ENCODE measurements at places on chromosomes 3 and 15.

DNA sequence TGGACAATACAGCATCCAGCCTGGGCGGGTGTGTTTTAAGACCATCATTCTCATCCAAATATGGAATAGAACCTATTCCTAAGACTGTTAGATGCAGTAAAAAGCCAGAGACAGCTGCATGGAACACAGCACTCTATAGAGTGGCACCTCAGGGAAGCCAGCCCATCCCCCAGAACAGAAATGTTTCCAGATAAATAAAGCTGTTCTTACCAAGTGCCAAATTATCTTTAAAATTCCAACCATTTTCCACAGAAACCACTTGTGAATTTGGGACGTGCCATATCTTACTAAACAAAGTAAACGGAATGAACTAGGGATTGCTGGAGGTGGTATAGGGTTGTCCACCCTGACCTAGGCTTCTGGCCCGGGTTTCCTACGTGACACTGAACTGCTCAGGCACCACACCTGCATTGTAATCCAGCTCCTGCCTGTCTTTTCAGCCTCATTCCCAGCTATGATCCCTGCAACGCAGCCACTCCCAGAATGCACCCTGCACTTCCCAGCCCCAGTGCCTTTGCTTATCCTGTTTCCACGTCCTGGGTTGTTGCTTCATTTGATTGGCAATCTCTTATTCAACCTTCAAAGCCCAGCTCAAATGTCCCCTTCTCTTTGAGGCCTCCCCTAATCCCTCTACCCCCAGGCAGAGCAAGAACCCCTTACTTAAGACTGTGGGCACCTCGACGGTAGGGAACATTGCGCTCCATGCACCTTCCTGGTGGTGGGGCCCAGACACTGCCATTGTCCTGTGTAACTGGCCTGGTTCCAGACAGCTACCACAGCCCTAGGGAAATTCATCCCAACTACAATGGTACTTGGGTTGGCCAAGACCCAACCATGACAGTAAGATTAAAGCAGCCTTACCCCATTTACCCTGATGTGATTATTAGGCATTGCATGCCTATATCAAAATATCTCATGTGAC, 100.2 kb downstream of the IQSEC1 start:
- DNase-seq = no peak

- DNase-seq = no peak
These were observed 818.5 kb downstream of the TBL1XR1 start for GRCh38 chr3:176378789-176379188.

GRCh38 chr15:67097930-67098740, 32.7 kb downstream of the SMAD3 start:
- DNase-seq = no peak

DNA sequence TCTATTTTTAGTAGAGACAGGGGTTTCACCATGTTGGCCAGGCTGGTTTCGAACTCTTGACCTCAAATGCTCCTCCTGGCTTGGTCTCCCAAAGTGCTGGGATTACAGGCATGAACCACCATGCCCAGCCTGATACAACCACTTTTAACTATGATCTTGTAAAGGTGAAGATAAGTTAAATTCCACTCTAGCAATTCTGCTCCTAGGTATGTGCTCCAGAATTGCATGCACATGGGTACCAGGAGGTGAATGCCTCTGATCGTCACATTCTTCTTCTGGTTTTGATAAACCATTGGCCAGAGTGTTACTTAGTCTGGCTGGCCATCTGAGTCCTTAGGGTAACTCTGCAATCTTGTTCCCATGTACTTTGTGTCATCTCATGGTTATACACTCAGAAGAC, 22.3 kb downstream of the CSPG5 start:
- DNase-seq = no peak

DNA sequence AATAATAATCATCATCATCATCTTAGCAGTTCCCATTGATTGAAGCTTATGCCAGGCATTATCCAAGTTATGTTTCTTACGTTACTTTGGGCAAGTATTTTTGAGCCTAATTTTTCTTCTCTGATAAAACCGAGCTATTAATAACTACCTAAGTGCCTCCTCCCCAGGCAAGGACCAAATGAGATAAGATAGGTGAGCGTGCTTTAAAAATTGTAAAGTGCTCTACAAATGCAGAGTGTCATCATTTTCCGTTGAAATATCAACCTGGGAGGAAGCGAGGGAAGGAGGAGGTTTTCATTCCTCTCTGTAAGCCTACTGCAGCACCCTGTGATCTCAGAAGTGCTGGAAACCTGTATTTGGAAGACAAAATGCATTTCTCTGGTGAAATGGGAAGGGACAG, 96.7 kb upstream of the MITF start:
- no peak for DNase-seq

GRCh38 chr3:129259612-129260477, 10.4 kb downstream of the COPG1 start:
- no peak for DNase-seq

- DNase-seq = no peak
These were observed 10.3 kb downstream of the USP13 start for GRCh38 chr3:179663093-179663492.

DNA sequence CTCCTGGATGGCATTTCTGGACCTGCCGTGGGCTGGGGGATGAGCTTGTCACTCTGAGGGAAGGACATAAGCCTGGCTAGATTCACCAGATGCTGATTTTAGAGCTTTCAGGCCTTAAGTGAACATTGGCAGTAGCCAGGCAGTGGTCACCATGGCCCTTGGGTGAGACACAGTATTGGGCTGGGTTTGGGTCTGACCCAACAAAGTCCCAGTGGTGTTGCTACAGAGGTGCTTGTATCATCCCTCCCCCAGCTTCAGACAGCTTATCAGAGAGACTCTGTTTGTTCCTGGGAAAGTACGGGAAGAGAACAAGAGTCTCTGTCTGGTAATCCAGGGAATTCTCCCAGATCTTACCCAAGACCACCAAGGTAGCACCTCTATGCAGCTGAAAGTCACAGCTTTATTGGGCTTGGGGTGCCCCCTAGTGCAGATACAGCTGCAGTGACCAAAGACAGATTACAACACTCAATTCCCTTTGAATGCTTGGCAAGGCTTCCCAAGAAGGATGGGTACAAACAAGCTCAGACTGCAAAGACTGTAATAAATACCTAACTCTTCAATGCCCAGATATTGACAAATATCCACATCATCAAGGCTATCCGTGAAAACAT, 9.8 kb upstream of the RUVBL1 start:
- peak; percentile 80 for DNase-seq

- no peak for DNase-seq
These were observed 16.4 kb upstream of the ZNF609 start for GRCh38 chr15:64443747-64444621.

GRCh38 chr3:162019817-162020216, 523.2 kb downstream of the OTOL1 start:
- peak; percentile 17 for DNase-seq

GRCh38 chr3:14460342-14461005, 58.1 kb downstream of the SLC6A6 start:
- no peak for DNase-seq

GRCh38 chr3:39103324-39103693, 4.1 kb downstream of the GORASP1 start:
- DNase-seq = peak; percentile 39

GRCh38 chr3:140243575-140243974, 308.6 kb downstream of the CLSTN2 start:
- DNase-seq = no peak

DNA sequence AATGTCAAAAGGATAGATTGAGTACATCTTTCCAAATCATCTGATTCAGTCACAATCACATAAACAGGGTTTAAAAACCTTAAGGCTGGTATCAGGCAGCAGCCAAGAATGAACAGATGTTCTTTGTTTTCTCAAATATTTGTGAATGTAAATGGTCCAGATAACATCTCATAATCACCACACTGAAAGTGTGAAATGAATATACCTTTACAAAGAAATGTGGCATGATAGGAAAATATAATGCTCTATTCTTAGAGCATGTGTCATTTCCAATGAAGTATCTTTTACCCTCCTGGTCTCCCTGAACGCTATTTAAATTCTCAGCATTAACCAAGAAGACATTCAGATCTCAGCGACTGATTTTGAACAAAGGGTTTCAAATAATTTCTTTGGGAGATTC, 8.8 kb upstream of the ACTC1 start:
- no peak for DNase-seq

GRCh38 chr3:98722389-98722788, 40.8 kb upstream of the ST3GAL6 start:
- DNase-seq = peak; percentile 14

DNA sequence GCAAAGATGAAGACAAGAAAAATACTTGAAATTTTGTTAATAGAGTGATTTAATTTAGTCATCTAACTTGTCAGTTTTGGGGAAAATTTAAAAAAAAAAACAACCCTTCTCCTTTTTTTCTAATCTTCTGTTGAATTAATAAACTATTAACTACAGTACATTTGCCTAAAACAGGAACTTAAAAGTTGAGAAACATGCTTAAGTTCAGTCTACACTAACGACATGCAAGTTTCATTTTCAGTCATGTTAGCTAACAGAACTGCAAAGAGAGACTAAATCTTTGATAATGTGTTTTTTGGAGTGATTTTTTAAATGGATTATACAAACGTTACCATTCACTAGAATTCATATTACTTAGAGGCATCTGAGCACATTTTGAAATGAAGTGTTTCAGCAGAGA, 71.9 kb upstream of the MBNL1 start:
- DNase-seq = no peak

GRCh38 chr3:127565711-127566110, 24.8 kb downstream of the TPRA1 start:
- no peak for DNase-seq

- no peak for DNase-seq
These were observed 449.1 kb downstream of the IL5RA start for GRCh38 chr3:2661078-2661477.

DNA sequence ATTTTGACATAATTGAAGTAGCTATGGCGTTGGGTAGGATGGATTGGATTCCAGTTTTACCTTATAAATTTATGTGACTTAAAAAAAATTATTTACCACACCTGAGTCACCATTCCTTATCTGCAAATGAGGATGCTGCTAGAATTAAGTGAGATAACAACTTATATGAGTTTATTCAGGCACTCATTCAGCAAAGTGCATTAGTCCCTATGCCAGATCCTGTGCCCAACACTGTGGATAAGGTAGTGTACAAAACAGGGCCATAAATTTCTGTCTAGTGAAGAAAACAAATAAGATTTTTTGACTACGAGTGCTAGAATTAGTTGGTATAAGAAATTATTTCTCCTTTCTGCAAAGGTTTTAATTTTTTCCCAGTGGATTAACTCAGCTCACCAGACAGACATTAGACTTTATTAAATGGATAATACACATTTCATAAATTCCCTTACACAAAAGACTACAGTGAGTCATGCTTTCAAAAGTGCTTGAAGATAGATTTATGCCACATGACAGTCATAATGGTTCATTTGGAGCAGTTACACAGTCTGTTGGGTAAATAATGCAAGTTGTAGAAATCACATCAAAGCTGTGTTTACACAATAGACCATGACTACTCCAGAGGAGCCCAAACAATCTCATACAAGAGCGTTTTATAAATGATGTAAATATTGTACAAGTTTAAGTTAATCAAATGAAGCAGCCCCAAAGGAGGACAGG, 129.9 kb upstream of the TGFBR2 start:
- DNase-seq = no peak

DNA sequence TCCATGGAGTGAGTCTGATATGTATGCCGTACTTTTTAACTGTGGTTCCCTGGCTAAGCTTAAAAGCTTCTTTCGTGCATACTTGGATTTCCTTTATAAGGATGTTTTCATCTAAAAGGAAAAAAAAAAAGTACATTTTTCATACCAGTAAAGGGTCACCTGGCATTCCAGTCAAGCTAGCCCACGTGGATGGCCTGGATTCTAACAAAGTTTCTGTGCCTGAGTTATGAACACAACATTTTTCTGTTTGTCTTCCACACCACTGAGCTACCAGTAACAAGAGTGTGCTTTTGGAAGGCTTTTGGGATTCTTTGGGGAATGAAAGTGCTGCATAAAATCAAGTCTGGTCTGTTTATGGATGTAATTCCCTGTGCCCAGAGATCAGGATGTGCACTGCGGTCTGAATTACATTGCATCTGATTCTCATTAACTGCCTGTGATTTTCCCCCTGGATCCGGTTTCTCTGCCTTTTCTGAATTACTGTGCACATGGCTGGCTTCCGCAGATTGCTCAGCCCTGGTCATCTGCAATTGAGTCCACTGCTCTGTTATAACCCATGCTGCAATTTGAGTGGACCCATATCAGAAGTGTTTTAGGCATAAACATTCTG, 38.2 kb upstream of the MAGI1 start:
- DNase-seq = no peak

GRCh38 chr3:168517249-168518071, 421.7 kb upstream of the GOLIM4 start:
- DNase-seq = no peak

DNA sequence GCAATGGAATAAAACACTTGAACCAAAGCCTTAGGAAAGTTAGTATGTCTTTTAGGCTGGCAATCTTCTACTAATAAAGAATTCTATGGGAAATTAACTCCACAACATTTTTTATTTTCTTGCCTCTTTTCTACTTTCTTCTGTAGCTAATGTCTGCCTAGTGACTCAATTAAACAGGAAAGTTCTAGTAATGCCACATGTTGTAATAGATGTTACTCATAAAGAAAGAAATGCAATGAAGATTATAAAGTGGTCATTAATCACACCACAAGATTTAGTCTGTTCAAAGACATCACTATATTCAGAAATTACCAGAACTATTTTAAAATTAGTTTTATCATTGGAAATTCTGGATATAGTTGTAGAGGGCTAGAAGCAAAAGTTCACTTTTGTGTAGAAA, 329.7 kb downstream of the SI start:
- DNase-seq = no peak

DNA sequence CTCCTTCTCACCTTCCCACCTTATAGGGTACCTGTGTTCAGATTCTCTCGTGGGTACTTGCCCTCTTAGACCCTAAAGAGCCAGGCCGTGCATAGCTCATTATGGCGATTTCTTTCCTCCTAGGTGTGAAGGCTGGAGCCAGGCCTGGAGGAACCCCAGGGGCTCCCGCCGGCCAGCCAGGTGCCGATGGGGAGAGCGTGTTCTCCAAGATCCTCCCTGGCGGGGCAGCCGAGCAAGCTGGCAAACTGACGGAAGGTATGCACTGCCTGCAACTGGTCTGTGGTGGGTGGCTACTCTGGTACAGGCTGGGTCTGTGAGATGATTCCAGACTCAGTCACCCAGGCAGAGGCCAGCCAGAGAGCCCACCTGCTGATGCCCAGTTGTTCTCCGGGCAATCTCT, 9.9 kb upstream of the APEH start:
- no peak for DNase-seq

DNA sequence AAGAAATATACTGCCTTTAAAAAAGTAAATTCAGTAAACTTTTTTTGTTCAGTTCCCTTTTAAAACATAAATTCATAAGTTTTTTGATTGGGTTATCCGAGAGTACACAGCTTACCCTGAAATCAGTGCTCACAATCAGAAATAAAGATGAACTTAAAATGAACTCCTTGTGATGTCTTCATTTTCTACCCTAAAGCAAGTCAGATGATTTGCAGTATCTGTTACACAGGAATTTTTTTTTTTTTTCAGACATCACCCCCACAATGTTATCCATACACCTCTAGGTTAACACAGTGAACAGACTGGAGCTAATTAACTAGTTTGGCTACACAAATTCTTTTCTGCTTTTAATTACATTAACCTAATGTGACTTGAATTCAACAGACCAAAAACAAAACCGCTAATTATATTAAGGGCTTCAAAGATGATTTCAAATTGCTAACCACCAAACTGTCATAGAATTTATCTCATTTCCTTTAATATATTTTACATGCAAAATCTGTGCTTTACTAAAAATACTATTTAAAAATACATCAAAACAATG, 1042.0 kb downstream of the ROBO1 start:
- DNase-seq = no peak
